ENCODE measurements at places on chromosomes 3 and 15.

DNA sequence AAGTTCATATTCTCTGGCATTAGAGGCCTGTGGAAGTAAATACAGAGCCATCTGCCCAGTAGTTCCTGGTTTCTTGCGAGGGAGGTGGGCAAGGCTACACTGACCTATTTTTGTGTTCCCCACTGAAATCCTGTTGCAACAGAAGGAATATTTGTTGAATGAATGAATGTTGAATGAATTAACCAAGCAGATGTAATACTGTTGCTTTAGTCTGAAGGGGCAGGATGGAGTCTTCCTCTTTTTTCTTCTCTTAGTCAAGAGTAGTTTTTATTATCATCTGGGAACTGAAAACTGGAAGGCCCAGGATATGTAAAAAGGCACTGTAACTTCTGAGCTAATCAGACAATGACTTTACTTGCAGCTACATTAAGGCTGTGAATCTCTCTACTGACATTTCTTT is 17.1 kb downstream of the BLOC1S6 start:
- DNase-seq: no peak

GRCh38 chr3:123791417-123791816 is 92.7 kb downstream of the MYLK start:
- DNase-seq: no peak

- DNase-seq: no peak
Observed at GRCh38 chr3:120280566-120280965, 4.5 kb downstream of the GPR156 start.

DNA sequence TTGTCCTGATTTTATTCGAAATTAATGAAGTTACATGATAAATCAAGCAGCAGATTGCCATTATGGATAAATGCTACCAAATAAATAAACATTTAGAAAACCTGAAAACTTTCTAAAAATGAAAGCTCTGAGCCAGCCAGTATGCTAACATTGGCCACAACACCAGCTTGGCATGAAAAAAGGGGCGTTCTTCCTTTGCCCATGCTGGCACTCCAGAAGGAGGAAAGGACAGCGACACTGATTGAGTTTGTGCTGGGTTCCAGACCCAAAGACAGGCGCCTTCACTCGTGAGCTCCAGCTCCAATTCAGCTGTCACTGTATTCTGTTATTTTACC is 5.1 kb downstream of the STIMATE start:
- no peak for DNase-seq

- DNase-seq: no peak
Observed at GRCh38 chr3:102661707-102662497, 227.1 kb downstream of the ZPLD1 start.

- DNase-seq: no peak
Observed at GRCh38 chr3:188578576-188579363, 424.8 kb downstream of the LPP start.

- no peak for DNase-seq
Observed at GRCh38 chr3:195738274-195739044, 17.7 kb downstream of the MUC20 start.

DNA sequence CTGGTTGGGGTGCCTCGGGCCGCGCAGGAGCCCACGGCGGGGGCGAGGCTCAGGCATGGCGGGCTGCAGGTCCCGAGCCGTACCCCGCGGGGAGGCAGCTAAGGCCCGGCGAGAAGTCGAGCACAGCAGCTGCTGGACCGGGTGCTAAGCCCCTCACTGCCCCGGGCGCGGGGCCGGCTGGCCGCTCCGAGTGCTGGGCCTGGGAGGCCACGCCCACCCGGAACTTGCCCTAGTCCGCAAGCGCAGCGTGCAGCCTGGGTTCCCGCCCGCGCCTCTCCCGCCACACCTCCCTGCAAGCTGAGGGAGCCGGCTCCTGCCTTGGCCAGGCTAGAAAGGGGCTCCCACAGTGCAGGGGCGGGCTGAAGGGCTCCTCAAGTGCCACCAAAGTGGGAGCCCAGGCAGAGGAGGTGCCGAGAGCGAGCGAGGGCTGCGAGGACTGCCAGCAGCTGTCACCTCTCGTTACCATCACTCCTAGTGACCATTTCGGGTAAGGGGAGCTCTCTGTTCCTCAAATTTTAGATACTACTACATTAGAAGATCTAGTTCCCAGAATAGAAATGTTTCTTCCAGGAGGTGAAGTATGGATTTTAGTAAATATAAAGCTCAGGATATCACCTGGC is 417.0 kb upstream of the AGTR1 start:
- DNase-seq: no peak

DNA sequence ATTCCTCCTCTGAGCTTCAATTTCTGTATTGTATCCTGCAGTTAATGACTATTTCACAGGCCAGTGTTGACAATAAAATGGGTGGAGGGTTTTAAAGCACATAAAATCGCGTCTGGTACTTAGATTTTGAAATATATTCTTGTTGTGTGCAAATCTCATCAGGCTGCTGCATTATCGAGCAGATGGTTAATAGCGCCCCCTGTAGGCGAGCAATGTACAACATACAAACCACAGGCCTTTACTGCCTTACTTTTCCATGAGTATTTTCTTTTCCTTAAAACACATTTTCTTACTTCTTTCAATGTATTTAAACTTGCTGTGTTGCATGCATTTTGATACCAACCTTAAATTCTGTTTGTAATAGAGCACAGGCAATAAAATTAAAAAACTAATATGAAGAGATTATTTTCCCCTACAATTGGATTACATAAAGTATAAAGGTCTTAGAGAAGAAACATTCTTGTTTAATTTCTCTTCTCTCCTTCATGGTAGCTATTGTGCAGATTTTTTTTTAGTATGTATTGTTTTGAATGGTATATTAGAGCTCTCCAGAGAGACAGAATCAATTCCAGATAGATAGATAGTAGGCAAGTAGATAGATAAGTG is 608.4 kb downstream of the CADM2 start:
- no peak for DNase-seq

DNA sequence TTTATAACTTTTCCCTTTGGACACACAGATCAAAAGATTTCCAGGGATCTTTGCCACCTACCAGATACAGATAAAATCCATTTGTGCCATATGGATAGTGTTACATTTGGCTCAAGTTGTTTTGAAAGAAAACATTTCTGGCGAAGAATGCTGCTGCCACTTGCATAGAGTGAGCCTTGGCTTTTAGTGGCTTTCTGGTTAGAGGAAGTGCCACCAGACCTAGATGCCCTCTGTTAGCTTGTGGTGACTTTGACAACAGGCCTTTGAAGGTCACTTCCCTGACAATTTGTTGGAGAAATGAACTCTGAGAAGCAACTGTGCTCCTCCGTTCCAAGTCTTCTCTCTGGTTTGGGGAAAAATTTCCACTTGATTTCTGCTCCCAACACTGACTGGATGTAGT is 158.0 kb downstream of the CHST2 start:
- no peak for DNase-seq

GRCh38 chr3:112675349-112675748 is 34.4 kb upstream of the CCDC80 start:
- no peak for DNase-seq

- DNase-seq: no peak
Observed at GRCh38 chr3:185479373-185479945, 19.4 kb downstream of the TMEM41A start.

- no peak for DNase-seq
Observed at GRCh38 chr3:43389388-43390254, 103.3 kb downstream of the SNRK start.

DNA sequence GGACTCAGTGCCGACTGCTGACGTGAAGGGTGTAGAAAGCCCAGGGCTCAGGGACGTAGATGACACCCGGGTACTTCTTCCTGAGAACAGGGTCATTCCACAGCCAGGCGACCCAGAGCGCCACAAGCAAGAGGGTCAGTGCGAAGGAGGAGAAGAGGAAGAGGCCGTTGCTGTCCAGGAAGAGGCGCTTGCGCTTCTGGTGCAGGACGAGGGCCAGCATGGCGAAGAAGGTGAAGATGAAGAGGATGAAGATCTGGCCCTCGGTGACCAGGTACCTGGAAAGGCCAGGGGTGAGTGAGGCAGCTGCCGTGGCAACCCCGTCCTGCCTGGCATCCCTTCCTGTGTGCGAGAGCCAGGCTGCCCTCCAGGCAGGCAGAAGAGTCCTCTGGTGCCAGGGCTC is 3.0 kb upstream of the CALML4 start:
- no peak for DNase-seq

GRCh38 chr3:153734777-153735551 is 386.2 kb upstream of the ARHGEF26 start:
- no peak for DNase-seq

DNA sequence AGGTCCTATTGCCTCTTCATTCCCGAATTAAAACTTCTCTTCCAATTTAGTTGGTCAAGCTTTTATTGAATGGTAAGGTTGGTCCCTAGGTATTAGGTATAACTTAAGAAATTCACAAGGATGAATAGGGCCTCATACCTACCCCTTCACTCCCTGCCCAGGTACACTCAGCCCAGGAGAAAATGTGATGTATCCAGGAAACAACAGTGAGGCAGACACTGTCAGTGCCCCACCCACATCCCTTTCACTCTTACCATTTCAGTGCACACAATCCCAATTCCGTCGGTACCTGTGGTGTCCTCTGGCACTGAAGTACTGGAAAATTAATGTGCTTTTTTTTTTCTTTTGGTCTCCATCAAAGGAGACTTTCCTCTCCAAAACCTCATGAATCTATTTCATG is 10.5 kb upstream of the C3orf49 start:
- no peak for DNase-seq

- no peak for DNase-seq
Observed at GRCh38 chr15:26971271-26972018, 464 bp downstream of the GABRG3 start.

- peak; percentile 84 for DNase-seq
Observed at GRCh38 chr3:189249987-189250386, 78.2 kb downstream of the TPRG1 start.

GRCh38 chr3:28050885-28051284 is 190.5 kb upstream of the CMC1 start:
- DNase-seq: peak; percentile 18
